Lung (tissue), 17 donors: ENCODE measurements at places on chromosomes 5 and 9. TPM values are rescaled to one million over a fixed set of nuclear protein-coding genes. Genes with fewer than 3 reads are reported as not detected.

The JADE2 gene
- total RNA-seq, result 24.4 TPM

The MEIKIN gene
- not detected for total RNA-seq

The ECM2 gene
- 63.1 TPM for total RNA-seq

The EQTN gene
- 1.5 TPM for total RNA-seq

The MLLT3 gene
- 17.3 TPM for total RNA-seq

The HMCN2 gene
- total RNA-seq, result 4.7 TPM

The F2RL1 gene
- total RNA-seq, result 19.2 TPM

The VLDLR gene
- 32.3 TPM for total RNA-seq

The CORO2A gene
- total RNA-seq, result 16.5 TPM

The OCLN gene
- total RNA-seq, result 70.3 TPM

- H3K4me3 ChIP-seq, result no peak overlapping the region
- no peak for DNase-seq
- peaks cover 4% of the 10 kb centered on the region for H3K27me3 ChIP-seq
- no peaks in the 10 kb centered on the region for H3K36me3 ChIP-seq
Measured at GRCh38 chr9:112917047-112917986, 26.6 kb upstream of the SLC46A2 start.

- no peak overlapping the region for H3K27ac ChIP-seq
- no peak for DNase-seq
- H3K36me3 ChIP-seq, result no peaks in the 10 kb centered on the region
- H3K4me3 ChIP-seq, result no peak overlapping the region
Measured at GRCh38 chr9:92181296-92181695, 66.1 kb upstream of the SPTLC1 start.

- H3K4me1 ChIP-seq, result peaks cover 13% of the 10 kb centered on the region
- H3K4me3 ChIP-seq, result no peak overlapping the region
- H3K27me3 ChIP-seq, result peaks cover 84% of the 10 kb centered on the region
Measured at GRCh38 chr9:124014956-124015660, 3.5 kb downstream of the LHX2 start.

DNA sequence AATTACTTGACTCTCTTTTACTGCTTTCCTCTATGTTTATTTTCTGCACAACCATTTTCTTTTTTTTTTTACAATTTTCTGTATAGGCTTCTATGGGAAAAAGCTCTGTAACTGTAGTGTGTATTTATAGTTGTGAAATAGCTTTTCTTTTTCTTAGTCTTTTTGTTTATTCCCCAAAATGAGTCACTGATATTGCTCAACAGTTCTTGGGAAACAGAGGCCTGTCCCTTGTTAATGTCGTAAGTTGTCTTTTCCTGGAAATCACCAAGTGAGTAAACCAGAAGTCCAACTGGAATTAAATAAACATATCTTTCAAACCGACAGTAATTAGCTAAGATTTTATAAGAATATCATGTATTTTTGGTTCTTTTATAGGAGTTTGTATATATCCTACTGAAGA, 325.1 kb upstream of the PRR16 start:
- no peaks in the 10 kb centered on the region for H3K27me3 ChIP-seq
- H3K4me1 ChIP-seq, result peaks cover 16% of the 10 kb centered on the region
- H3K36me3 ChIP-seq, result no peaks in the 10 kb centered on the region
- peak; percentile 99 for DNase-seq
- no peak overlapping the region for H3K4me3 ChIP-seq
- H3K27ac ChIP-seq, result no peak overlapping the region

DNA sequence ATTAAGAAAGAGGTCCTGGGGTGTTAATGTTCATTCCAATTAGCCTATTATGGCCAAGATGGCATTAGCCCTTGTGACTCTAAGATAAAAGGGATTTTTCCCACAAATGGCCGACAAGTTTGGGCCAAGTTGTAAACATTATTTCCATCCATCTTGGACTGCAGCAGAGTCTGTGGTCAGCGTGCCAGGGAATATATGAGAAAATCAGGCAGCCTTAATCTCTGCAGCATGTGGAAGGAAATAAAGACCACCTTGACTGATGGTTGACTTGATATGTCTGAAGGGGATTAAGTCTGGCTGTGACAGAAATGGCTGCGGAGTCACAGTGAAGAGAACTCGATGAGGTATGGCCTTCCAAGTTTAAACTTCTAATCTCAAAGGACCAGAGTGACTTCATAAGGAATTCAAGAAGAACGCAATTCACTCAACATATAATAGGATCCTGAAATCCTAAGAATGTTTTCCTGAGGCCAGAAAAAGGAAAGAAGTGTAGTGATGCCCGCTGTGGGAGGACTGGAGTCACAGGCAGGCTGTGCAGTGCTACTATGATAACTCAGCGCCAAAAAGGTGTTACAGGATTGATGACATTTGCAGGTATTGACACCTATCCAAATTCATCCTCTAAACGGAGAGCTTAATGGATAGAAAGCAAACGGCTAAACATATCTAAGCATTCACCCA, 287.1 kb downstream of the SEC61B start:
- H3K27me3 ChIP-seq, result no peaks in the 10 kb centered on the region
- no peaks in the 10 kb centered on the region for H3K4me1 ChIP-seq
- H3K36me3 ChIP-seq, result no peaks in the 10 kb centered on the region
- H3K4me3 ChIP-seq, result no peak overlapping the region
- no peak for DNase-seq

GRCh38 chr5:25285136-25285535, 640.4 kb upstream of the CDH10 start:
- peak; percentile 28 for DNase-seq
- H3K4me1 ChIP-seq, result no peaks in the 10 kb centered on the region

DNA sequence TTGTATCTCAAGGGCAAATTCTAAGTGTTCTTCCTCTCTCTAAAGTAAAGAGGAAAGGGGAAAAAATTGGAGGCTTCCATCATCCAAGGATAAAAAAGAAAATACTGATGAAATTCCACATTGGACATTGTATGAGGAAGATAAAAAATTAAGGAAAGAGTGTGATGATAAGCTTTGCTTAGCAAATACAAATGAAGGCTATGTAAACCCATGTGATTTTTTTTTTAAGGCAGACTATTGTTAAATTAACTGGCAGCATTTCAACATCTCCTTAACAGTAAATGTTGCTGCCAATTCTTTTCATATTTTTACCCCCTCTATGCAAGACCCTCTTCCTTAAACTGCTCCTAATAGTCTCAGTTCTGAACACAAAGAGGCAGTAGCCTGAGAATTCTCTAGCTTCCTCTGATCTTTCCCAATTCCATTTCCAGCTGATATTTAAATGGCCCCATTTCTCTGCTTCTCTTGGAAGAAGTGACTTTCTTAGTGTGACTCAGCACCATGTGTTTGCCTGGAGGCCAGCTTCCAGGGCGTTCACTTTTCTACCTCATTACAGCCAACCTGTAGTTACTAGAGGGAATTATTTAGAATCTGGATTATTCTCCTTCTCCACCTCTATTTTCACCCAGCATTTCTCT, 159.7 kb downstream of the TLE1 start:
- H3K4me3 ChIP-seq, result no peak overlapping the region
- DNase-seq, result no peak
- H3K27me3 ChIP-seq, result no peaks in the 10 kb centered on the region
- H3K27ac ChIP-seq, result no peak overlapping the region
- H3K4me1 ChIP-seq, result no peaks in the 10 kb centered on the region
- H3K36me3 ChIP-seq, result no peaks in the 10 kb centered on the region

- no peak overlapping the region for H3K27ac ChIP-seq
- peaks cover 2% of the 10 kb centered on the region for H3K36me3 ChIP-seq
- no peak overlapping the region for H3K4me3 ChIP-seq
Measured at GRCh38 chr9:70352802-70353201, 61.7 kb downstream of the KLF9 start.

GRCh38 chr5:127924606-127925005, 159.0 kb upstream of the SLC12A2 start:
- no peaks in the 10 kb centered on the region for H3K4me1 ChIP-seq
- no peak overlapping the region for H3K27ac ChIP-seq
- H3K4me3 ChIP-seq, result no peak overlapping the region
- H3K27me3 ChIP-seq, result no peaks in the 10 kb centered on the region
- DNase-seq, result no peak

GRCh38 chr5:14726066-14726838, 61.7 kb downstream of the OTULIN start:
- no peak for DNase-seq
- H3K27me3 ChIP-seq, result no peaks in the 10 kb centered on the region
- H3K36me3 ChIP-seq, result no peaks in the 10 kb centered on the region
- peaks cover 4% of the 10 kb centered on the region for H3K4me1 ChIP-seq
- no peak overlapping the region for H3K27ac ChIP-seq
- H3K4me3 ChIP-seq, result no peak overlapping the region

DNA sequence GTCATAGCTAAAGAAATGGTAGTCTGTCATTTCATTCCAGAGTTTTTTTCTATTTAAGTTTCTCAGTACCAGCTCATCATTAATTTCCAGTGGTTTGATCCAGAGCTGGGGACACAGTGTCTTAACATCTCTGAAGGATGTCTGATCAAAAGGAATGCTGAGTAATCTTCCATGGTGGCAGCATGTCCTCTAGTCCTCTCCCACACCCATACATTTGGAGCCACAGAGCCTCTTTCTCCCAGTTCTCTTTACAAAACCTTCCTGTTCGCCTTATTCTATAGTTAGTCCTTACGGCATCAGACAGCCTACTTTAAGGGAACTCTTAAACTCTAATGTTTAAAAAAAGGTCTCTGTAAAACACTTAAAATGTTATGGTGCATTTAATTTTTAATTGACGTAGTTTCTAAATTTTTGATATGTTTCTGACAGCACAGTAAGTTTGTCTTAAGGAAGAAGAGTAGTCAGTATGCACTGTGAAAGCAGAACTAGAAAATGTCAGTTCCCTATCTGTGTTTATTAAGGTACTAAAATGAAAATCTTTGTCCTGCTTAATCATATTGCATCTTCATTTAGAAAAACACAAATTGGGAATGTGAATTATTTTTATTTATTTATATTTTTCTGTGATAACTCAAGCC, 96.8 kb downstream of the INIP start:
- H3K27me3 ChIP-seq, result no peaks in the 10 kb centered on the region
- H3K4me1 ChIP-seq, result no peaks in the 10 kb centered on the region
- H3K36me3 ChIP-seq, result no peaks in the 10 kb centered on the region
- H3K27ac ChIP-seq, result no peak overlapping the region

DNA sequence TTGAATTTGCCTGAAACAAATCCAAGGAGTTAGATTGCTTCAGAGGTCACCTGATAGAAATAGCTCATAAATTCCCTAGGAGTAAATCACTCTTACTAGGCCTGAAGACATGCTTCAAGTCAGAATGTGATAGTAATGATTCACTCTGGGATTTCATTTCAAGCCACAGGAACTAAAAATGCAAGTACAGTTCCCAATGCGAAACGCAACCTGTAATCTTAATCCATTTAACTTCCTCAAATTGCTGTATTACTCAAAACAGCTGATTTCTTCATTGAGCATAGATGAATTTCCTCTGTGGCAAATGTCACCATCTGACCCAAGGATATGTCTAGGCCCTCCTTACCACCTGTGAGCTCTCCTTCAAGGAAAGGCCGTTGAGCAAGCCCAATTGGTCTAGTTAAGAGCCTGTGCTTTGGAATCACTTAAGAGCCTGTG, 32.1 kb upstream of the IL6ST start:
- no peaks in the 10 kb centered on the region for H3K27me3 ChIP-seq
- no peak for DNase-seq
- no peaks in the 10 kb centered on the region for H3K36me3 ChIP-seq

DNA sequence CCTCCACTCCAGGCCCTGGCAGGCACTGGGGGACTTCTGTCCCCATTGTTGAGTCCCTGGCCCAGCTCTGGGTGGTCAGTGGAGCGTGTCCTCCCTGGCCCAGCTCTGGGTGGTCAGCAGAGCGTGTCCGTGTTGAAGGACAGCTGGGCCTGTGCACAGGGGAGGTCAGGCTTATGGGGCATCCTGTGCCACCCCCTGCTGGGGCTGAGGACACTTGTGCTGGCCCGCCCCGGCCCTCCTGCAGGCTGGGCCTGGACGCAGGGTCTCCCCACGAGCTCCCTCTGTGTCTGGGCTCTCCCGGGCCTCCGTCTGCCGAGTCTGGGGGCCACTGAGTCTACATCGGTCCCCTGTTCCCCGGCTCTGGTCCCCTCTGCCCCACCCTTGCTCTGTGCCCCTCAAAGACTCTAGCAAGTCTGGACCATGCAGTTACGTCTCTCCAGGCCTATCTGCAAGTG, 11.5 kb upstream of the CLIC3 start:
- H3K27ac ChIP-seq, result no peak overlapping the region
- H3K4me3 ChIP-seq, result no peak overlapping the region
- no peak for DNase-seq
- H3K27me3 ChIP-seq, result no peaks in the 10 kb centered on the region
- H3K36me3 ChIP-seq, result peaks cover 30% of the 10 kb centered on the region

DNA sequence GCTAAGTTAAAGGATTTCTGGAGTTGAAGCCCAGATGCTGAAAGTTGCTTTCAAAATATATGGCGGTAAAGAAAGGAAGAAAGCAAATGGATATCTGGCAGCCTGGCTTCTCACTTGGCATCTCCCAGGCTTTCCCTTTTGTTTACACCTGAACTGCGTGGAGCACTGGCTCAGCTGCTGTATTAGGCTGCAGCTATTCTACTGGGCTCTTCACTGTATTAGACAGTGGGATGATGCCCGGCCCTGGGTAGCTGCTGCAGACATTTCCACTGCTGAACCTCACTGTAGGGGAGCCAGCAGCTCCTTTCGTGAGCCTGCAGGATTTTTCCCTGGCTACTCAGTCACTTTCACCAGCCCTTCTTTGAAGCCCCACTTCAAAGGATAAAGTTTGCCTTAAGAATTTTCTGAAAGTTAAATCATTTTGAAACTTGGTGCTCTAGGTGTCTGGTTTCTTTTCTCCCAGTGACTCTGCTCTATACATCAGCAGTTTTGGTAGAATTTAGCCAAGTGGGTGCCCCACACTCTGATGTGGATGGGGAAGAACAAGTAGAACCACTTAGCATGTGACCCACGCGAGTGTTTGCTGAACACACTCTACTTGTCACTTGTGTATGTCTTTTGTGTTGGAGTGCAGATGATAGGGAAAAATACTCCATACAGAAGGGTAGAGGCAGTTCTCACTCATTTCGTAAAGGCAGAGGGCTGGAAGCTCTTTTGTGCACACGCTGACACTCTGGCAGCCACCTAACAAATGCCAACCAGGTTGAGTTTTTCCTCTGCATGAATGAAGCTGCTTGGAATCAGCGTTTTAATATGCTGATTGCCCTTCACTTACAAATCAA, 49.9 kb downstream of the C9orf152 start:
- no peaks in the 10 kb centered on the region for H3K27me3 ChIP-seq
- H3K36me3 ChIP-seq, result peaks cover 7% of the 10 kb centered on the region
- H3K27ac ChIP-seq, result no peak overlapping the region
- DNase-seq, result peak; percentile 50
- H3K4me1 ChIP-seq, result peaks cover 6% of the 10 kb centered on the region

GRCh38 chr5:133396814-133397213, 215.5 kb downstream of the FSTL4 start:
- H3K27me3 ChIP-seq, result peaks cover 13% of the 10 kb centered on the region
- no peaks in the 10 kb centered on the region for H3K4me1 ChIP-seq
- H3K36me3 ChIP-seq, result no peaks in the 10 kb centered on the region
- no peak overlapping the region for H3K4me3 ChIP-seq
- DNase-seq, result no peak
